Stimulated activated CD4-positive, alpha-beta T cell treated with anti-CD3 and anti-CD28 coated beads, TNF-alpha, amount 100 ng/mL, for 24 hours (primary cell): ENCODE measurements at places on chromosomes 2 and 18.

DNA sequence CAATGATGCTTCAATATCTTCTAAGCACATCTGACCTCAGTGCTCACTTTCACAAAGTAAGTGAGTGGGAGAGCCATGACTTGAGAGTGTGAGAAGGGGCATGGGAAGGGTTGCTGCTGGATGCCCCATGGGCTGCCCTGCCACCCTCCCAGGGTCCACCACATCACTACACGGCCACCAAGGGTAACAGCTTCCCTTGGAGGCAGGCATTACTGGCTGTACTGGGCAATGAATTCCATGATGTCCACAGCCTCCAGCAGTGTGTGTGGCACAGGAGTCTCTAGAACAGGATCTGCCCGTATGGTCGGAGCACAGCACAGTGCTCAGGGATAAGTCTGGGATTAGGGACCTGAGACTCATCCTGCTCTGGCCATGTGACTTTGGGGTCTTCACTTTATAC, 481.0 kb upstream of the MYT1L start:
- no peak for DNase-seq

DNA sequence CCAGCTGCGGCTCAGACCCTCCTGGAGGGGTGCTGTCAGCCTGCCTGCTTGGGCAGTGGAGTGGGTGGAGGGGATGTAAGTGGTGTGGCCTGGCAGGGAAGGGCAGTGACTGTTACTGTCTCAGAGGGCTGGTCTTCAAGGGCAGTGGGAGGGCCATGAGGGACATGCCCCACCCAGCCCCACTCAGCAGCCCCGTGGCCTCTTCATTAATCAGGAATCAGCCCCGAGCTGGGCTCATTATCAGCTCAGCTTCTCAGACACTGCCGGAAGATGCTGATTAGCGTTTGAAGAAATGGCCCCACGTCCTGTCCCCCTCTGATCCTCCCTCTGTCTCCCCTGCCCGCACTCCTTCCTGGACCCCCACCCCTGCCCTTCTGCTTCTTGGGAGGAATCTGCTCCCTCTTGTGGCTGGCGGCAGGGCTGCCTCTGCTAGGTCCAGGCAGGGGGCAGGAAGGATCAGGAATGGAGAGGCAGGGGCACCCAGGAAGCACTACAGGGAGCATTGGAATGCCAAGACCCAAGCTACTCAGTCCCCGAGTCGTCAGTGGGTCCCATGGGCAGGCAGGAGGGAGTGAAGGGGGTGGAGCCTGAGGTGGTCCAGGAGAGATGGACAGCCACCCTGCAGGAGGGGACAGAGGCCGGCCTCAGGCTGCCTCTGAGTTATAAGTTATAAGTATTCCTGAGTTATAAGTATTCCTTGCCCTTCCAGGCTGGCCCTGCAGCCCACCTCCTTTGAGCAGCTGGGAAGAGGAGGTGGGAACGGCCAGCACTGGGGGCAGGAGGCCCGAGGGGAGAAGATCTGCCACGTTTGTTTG, 7.0 kb downstream of the ASIC4 start:
- DNase-seq = no peak

GRCh38 chr2:141341444-141341843, 789.4 kb downstream of the LRP1B start:
- DNase-seq = no peak

- DNase-seq = no peak
Observed at GRCh38 chr2:64311948-64312621, 141.9 kb upstream of the LGALSL start.

DNA sequence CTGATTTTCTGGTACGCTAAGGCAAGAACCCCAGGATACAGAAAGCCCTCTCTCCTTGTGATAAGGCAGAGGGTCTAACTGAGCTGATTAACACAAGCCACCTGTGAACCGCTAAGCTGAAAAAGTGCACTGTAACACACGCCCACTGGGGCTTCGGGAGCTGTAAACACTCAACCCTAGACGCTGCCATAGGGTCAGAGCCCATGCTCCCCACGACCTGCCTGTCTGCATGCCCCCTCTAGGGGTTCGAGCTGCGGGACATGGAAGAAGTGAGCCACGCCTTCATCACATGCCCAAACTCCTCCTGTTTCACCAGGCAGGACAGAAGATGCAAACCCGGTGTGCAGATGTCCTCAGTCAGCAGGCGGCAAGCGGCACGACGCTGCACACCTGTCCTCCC, 173.9 kb upstream of the RAB12 start:
- no peak for DNase-seq

GRCh38 chr2:102660574-102660973, 41.2 kb downstream of the SLC9A2 start:
- DNase-seq = no peak

DNA sequence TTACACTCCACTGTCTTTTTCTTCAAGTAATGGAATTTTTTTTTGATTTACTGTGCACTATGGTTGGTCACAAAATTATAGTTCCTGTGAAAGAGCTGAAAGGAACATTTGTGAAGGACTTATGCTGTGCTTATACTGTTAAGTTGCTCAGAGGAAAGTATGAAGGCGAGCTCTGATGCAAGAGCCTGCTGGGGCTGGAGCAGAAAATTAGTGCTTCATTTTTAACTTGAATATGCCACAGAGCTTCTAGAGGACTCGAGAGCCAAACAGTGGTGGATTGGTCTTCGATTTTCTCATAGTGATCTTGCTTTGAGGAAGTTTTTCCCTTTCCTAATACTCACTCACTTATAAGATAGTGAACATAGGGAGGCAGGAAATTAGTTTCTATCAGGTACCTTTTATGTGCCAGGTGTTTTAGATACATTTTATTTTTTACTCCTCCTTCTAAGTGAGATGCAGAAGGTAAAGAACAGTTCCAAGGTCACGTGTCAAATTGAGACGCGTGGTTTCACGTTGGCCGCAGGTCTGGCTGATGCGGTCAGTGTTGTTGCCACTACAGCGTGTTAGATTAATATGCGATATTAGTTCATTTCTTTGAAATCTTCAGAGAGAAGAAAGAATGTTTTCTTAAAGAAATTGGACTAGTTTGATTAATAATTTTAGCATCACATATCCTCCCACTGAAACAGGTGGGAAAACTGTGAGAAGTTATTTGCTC, 20.2 kb downstream of the GATA6 start:
- no peak for DNase-seq

GRCh38 chr2:160268151-160268781, 68.2 kb upstream of the ITGB6 start:
- no peak for DNase-seq

- DNase-seq = no peak
Observed at GRCh38 chr2:130150181-130151144, 5.6 kb upstream of the CCDC74B start.

GRCh38 chr2:63440612-63441011, 147.7 kb downstream of the WDPCP start:
- DNase-seq = no peak

- DNase-seq = no peak
Observed at GRCh38 chr2:19990416-19990728, 467 bp upstream of the WDR35 start.

- no peak for DNase-seq
Observed at GRCh38 chr2:40224318-40224717, 227.6 kb downstream of the SLC8A1 start.

GRCh38 chr2:234195516-234195915, 145.0 kb downstream of the SPP2 start:
- DNase-seq = no peak

DNA sequence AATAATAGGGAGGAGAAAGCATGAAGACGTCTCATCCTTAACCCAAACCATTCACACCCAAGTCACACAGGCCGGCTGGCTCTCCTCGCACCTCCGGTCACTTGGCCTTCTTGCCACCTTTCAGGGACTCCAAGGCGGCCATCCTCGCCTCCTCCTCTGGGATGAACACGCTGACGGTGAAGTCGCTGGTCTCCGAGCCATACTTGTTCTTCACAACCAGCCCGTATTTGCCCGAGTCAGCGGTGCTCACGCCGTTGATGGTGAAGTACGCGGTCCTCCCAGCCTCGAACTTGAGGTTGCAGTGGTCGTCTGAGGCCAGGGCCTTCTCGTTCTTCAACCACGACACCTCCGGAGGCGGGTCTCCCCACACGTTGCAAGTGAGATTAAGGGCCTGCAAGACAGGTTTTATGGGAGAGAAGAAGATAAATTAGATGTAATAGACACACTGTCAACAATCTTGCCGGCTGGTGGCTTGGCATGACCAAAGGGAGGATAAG, 54.3 kb upstream of the LPIN2 start:
- no peak for DNase-seq

- no peak for DNase-seq
Observed at GRCh38 chr2:182860858-182861257, 5.6 kb downstream of the FRZB start.

DNA sequence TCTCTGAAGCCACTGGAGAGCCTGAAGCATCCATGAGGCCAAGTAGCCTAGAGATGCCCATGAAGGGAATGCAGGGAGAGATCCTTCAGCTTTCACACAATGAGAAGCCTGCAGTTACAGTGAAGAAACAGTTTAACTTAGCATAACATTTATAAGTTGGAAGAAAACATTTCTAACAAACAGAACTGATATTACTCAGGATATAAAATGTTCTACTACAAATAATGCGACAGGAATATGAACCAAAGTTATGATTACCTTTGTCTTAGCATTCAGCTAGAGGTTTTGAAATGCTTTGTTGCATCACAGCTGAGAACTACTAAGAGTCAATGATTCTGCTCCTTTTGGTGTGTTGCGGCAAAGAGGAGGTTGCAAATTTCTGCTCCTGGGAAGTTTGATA, 6.9 kb upstream of the KYNU start:
- no peak for DNase-seq

GRCh38 chr18:58924473-58924872, 59.8 kb downstream of the ZNF532 start:
- DNase-seq = no peak

DNA sequence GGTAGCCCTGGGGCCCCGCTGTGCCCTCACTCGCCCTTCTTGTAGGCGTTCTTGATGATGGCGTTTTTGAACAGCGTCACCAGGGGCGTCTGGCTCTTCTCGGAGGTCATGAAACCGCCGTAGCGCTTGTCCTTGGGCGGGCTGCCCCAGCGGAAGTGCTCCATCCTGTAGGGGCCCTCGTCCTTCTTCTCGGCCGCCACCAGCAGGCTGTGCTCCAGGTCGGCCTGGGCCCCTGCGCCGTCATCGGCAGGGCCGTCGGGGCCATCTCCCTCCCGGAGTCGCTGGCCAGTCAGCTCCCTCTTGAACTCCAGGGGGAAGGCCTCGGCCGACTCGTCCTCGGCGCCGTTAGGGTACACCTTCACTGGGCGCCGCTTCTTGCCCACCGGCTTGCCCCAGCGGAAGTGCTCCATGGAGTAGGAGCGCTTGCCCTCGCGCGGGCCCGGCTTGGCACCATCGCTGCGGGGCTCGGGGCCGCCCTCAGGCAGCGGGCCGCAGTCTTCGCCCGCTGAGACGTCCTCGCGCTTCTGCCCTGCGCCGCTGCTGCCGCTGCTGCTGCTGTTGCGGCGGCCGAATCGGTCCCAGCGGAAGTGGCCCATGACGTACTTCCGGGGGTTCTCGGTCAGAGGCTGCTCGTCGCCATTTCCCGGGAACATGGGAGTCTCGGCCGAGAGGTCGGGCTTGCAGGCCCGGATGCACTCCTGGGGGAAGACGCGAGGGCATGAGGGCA, 7.2 kb downstream of the POMC start:
- peak; percentile 51 for DNase-seq

DNA sequence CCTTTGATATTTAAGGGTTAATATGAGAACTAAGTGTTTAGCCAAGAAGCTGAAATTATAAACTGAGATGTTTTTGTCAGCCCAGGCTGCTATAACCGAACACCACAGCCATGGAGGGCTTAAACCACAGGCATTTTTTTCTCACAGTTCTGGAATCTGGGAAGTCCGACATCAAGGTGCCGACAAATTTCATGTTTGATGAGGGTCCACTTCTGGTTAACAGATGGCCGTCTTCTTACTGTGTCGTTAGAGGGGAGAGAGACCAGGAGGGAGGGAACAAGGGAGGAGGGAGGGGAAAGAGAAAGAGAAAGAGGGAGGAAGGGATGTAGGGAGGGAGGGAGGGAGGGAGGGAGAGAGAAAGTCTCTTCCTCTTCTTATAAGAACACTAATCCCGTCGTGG, 6.5 kb upstream of the CNDP2 start:
- DNase-seq = no peak

DNA sequence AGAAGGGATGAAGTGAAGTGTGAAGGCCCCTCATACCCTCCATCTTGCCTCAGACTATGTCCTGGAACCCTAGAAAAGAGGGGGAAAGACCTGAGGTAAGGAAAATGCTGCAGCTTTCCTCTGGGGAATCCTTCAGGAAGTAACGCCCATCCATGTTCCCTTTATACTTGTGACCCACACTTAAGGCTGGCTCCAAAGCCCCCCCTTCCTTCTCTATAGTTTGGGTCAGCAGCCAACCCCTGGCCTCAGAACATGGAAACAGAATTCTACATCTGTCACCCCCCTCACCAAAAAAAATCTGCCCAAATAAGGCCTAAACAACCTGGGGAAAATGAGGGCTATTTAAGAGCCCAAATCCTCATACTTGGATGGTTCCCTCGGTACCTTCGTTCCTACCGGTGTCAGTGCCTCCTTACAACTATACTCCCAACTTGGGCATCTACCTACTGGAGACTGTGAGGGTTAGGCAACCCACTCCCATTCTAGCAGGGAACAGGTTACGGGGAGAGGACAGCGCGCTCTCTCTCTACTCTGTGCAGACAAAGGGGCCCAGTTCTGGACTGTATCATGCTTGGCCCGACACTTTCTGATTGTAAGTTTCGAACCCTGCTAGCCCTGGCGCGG, 689 bp downstream of the OST4 start:
- DNase-seq = no peak

DNA sequence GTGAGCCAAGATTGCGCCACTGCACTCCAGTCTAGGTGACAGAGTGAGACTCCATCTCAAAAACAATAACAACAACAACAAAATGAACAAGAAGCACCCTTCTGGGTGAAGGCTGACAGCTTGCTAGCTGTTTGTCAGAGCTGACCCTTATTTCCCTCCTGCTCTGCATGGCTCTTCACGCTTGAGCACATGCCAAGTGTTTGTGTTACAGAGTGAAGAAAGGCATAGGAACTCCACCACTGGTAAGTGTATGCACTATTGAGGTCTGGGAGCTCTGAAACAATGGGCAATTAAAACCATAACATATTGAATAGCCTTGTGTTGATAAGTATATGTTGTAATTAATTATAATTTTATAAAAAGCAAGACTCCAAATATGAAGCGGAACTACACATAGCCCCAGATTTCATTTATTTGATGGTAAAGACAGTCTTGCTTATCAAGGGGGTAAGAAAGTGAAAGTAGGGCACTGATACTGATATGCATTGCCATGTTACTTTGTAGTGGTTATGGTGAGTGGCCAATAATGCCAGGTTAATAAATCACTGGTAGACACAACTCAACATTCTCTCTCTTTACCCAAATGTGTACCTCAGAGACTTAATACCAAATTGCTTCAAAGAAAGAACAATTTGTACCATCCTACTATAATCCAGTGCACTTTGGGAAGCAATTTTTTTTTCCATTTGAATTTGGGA, 163.4 kb downstream of the VWC2L start:
- no peak for DNase-seq
